8988T (cell line): ENCODE measurements at places on chromosomes 1 and 21.

DNA sequence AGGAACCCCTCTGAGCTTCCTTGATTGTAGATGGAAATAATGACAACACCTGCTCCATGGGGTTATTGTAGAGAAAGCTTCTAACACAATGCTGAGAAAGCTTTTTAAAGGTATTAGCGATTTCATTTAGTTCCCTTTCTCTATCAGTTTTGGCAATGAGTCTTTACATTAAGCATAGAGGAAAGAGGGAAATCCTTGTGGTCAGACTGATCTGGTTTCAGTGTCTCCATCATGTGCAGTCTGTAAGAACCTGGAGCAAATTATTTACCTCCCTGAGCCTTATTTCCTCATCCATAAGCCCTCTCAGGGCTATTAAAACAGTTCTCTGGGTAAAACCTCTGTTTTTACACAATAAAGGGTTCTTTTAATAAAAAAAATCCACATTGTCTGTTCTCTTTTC lies 87.5 kb downstream of the FGGY start:
- no peak for DNase-seq

DNA sequence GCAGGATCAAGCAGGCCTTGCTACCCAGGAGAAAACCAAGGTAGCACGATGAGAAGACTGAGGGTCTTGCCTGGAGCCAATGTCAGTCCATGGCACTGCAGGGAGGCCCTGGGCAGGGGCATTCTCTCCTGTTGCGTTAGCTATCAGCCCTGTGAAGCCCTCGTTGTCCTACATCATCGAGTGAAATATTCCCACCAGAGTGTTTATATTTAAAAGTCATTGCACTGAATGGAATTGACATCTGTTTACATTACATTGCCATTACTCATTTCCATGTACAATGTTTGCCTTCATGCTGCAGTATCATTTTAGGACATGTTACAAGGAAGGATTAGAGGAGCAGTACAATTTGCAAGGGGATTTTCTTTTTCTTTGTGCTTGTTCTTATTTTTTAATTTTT lies 243.9 kb downstream of the KAZN start:
- DNase-seq: no peak

DNA sequence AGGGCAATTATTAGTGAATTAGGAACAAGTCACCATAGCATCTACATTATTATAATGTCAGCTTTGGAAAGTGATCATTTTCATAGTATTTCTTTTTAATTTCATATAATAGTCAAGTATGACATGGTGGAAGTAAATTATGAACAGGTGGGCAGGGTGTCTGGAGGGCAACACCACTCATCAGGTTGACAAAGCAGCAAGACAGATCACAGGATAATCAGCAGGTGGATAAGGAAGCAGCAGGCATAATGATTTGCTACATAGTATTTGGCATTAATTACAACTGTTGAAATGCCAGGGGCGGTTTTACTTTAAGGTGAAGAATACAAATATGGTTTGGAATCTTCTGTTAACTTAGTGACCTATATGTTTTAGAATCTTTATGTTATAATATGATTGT lies 1342.2 kb downstream of the PLA2G4A start:
- DNase-seq: no peak

GRCh38 chr1:29984862-29985605 lies 738.4 kb downstream of the MATN1 start:
- DNase-seq: no peak

- DNase-seq: peak; percentile 51
Observed at GRCh38 chr1:41573785-41574713, 89.6 kb upstream of the EDN2 start.

- no peak for DNase-seq
Observed at GRCh38 chr1:13832100-13832499, 132.1 kb downstream of the PRDM2 start.

DNA sequence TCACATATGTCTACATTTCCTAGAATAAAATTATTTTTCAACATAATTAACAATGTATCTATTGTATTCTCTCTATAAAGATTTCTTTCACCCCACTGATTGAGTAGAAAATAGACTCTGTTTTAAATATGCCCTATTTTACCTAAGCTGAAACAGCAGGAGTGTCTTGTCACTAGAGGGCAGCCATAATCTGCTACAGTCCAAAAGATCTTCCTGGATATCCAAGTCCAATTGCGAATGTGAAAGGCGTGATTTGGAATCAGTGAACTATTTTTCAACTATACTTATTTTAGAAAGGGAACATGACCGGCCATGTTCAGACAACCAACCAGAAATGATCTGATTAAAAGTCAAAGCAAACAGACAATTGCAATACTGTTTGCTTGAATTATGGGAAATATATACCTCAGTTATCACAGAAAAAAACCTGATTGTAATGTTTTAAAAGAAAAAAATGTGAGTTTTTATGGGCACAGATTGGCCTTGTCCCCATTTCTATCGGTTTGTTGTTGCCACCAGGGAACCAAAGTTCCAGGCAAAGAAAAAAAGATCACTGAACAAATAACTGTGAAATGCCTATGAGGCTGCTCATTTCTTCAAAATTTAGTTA lies 1211.0 kb upstream of the ADGRL4 start:
- DNase-seq: no peak

DNA sequence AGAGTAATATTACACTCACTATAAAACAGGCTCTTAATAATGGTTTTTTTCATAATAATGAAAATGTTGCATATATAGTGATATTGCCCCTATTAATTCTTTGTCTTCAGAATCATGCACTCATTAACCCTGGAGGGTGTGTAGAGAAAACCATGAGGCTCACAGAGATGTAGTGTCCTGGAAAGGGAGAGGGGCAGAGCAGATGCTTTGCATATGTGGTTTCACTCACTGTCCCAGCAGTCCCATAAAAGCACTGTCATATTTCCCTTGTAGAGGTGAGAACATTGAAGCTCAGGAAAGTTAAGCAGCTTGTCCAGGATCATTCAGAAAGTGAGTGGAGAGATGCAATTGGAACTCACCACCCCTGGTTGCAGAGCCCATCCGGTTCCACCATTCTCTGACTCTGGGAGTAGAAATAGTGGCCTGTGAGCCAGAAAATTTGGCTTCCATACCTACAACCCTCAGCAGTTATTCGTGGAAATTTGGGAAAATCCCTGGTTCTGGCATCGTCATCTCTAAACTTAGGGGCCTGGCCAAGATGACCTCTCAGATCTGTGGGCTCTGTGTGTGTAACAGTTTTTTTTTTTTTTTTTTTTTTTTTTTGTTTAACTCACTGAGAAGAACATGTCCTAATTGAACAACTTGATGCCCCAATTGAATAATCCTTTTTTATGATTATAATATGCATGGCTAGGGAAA lies 86.4 kb downstream of the RGL1 start:
- DNase-seq: no peak

DNA sequence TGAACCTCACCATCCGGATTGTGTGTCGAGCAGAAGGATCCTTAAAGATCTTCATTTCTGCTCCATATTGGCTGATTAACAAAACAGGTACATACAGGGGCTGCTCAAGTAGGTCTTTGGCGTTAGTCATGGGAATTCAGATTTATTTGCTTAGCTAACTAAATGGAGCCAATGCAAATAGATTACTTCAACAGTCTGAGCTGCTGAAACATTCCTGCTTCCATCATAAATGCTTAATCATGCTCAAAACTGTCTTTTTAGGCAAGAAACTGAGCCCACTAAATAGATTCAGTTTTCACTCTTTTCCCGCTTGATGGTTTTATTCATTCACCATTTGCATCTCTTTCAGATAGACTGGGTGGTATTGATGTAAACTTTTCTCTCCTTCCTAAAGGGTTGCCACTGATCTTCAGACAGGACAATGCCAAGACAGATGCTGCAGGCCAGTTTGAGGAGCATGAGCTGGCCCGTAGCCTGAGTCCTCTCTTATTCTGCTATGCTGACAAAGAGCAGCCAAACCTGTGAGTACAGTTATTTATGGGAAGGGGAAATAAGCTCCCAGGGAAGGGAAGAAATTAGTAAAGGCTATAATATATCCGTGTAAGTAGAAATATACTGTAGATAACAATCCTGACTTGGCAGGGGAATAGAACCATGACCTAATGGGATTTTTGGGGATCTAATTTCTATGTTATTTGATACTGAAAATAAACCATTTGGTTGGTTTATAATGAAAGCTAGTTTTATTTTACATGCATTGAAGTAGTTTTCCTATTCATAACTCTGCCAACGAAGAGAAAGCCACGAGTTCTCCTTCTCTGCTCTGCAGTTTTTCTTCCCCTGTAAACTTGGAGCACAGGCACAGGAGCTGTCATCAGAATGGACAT lies 126.4 kb downstream of the VPS13D start:
- DNase-seq: no peak

DNA sequence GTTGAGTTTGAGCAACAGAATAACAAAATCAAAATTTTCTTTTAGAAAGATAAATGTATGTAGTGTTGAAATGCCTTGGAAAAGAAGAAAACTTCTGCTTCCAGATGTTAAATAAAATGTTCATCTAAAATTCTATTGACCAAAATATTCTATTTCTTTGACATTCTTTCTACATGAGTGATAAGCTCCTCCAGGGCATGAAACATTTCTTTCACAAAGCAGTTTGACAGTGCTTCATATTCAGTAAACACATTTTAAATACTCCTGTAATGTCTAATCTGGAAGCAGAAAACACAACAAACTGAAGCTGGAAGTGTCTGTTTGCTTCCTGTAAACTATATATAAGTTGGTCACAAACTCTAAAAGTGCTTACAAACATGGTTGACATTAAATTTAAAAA lies 61.5 kb downstream of the RGS21 start:
- no peak for DNase-seq

DNA sequence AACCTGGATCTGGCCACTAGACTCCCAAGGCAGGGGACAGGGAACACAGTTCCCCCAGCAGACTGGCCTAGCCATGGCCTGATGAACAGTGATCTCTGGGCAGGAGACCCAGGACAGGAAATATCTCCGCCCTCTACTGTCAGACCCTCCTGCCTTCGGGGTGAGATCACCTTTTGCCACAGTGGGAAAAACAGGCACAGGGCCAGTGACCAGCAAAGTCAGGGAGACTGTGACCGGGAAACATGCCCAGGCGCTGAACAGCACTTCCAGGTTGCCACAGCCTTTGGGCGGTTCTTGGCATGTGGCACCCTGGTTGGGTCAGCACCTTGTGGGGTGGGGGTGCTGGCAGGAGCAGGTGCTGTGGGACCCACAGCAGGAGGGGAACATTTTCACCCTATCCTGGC lies 8.9 kb upstream of the ZNF669 start:
- DNase-seq: no peak

- no peak for DNase-seq
Observed at GRCh38 chr1:226882631-226883409, 12.4 kb downstream of the PSEN2 start.

- DNase-seq: no peak
Observed at GRCh38 chr1:207970329-207971233, 59.7 kb upstream of the CD34 start.

DNA sequence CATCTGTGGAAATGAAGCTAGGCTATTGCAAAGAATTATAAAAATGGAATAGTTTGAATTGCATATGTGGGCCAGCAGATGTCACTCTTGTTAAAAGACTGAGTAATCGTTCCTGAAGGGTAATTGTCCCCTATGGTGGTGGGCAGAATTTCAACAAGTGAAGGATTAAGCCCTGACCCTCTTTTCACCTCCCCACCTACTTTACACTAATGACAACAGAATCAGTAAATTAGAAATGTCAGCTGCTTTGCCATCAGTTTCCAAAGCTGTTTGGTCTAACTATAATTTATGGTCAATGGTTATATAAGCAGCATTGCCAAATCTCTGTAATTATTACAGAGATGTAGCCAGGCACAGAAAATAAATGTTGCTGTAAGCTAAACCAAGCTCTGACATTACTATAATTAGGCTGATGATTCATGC lies 898.6 kb downstream of the AMY1C start:
- DNase-seq: no peak

- no peak for DNase-seq
Observed at GRCh38 chr1:189983166-189983890, 494.3 kb downstream of the BRINP3 start.

DNA sequence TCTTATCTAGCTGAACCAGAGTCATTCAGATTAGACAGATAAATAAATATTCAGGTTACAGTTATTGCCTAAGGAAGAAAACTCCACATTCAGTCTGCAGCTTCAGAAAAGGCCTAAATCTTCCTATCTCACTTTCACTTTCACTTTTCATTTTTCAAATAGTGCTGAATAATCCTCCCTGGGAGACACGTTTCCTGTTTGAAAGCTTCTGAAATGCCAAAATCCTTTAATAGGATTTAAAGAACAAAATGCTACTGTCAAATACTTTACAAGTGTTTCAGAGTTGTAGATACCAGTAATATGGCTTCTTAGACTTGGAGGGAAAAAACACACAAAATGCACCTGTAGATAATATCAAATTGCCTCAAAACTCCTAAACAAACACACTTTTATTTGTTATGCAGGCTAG lies 3.9 kb downstream of the PSMB2 start:
- DNase-seq: no peak

DNA sequence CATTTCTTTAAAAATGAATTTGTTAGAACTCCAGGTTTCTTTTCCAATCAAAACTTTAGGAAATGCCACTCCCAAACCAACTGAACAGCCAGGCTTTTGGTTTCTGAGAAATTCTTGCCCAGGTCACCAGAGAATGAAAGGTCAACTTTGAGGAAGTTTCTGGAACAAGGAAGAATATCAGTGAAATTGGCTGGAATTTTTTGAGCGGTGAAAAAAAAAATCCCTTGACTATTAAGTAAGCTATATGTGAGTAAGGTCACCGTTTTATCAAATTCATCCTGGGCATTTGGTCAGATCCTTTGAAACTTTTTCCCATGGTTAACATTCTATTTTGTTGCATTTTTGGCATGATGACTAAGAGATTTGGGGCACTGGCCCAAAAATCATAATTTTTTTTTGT lies 469.3 kb downstream of the LTN1 start:
- DNase-seq: no peak

DNA sequence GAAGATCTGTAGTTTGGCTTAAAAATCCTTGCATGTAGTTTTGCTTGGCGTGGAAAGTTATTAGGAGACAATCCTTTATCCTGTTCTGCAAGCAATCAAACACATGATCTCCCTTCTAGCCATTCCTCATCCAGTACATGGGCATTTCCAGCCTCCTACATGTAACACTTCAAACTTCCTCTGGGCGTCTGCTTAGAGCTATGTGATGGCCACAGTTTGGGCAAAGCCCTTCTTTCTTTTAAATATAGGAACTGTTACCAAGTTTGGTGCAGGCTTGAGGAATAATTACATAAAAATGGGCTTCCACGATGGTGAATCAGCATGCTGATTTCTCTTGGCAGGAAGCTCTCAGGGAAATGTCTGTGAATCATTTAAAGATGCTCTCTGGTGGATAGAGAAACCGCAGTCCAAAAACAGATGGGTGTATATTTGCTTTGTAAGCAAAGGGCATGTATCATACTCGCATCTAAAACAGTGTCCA lies 176.9 kb upstream of the FMN2 start:
- DNase-seq: no peak

DNA sequence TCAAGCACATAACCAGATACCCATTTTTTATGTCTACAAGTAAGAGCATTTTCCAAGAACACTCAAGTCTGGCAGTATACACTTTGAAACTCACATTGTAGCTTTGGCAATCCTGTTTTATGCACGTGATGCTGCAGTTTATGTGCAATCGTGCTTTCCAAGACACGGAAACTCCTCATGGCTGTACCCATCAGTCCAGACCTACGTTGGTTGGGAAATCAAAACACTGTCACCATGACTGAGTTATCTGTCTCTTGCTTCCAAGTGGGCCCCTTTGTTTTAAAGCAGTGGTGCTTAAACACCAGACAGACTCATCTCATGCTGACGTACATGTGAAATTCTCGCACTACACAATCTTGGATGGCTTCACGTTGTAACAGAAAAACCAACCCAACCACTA lies 192.8 kb downstream of the LTN1 start:
- no peak for DNase-seq

- DNase-seq: no peak
Observed at GRCh38 chr1:152225678-152226077, 1.7 kb upstream of the HRNR start.
